Cerebellum (tissue), 4 donors: ENCODE measurements at places on chromosomes 1 and 21. TPM values are rescaled to one million over a fixed set of nuclear protein-coding genes. Genes with fewer than 3 reads are reported as not detected.
A peak's percentile ranks its signal among the peaks of the same experiment; 100 is the strongest.

Gene AADACL3
- not detected for total RNA-seq

Gene ERMAP
- 3.0 TPM for total RNA-seq

Gene DCST2
- not detected for total RNA-seq

DNA sequence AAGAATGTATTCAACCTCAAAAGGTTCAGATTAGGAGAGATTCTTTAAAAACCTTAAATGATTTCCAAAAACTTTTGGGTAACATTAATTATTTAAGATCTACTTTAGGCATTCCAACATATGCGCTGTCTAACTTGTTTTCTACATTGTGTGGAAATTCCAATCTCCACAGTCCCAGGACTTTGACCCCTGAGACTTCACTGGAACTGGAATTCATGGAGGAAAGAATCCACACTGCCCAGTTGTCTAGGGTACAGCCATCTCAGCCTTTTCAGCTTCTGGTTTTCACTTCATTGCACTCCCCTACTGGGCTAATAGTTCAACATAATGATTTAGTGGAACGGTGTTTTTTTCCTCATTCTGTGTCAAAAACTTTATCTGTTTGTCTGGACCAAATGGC is 161.5 kb downstream of the IER5 start:
- no peak for DNase-seq

GRCh38 chr1:228226956-228227791 is 19.3 kb downstream of the OBSCN start:
- no peak for DNase-seq

GRCh38 chr1:93827633-93828366 is 51.2 kb downstream of the DNTTIP2 start:
- DNase-seq: no peak

DNA sequence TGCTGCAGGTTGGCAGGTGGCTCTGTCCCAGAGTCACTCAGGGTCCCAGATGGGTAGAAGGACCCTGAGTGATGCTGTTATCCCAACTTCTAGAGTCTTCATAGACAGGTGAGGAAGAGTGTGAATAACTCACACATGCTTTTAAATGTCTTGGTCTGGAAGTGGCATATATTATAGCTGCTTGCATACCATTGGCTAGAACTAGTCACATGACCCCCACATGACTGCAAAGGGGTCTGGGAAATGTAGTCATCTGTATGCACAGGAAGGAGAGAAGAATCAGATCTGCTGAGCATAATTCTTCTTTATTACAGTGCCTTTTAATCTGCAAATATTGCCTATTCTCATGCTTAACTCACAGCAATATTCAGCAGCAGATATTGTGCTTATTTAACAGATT is 28.2 kb upstream of the KLHDC7A start:
- DNase-seq: peak; percentile 17

DNA sequence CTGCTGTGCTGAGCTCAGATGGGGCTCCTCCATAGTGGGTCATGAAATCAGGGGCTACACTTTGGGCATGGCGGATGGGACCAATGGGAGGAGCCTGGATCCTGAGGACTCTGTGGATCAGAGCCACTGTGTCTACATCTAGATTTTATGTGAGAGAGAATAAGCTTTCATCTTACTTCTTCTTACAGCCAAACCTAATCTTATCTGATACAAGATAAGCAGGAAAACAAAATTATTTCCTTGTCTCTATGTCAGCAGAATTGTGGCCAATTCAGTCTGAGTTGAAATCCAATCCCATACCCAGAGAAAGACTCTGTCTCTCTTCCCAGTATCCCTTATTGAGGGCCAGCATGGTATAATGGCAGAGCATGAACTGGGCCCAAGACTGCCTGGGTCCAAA is 56.2 kb downstream of the KIF14 start:
- no peak for DNase-seq

GRCh38 chr1:220011620-220012019 is 34.7 kb downstream of the EPRS1 start:
- DNase-seq: no peak

DNA sequence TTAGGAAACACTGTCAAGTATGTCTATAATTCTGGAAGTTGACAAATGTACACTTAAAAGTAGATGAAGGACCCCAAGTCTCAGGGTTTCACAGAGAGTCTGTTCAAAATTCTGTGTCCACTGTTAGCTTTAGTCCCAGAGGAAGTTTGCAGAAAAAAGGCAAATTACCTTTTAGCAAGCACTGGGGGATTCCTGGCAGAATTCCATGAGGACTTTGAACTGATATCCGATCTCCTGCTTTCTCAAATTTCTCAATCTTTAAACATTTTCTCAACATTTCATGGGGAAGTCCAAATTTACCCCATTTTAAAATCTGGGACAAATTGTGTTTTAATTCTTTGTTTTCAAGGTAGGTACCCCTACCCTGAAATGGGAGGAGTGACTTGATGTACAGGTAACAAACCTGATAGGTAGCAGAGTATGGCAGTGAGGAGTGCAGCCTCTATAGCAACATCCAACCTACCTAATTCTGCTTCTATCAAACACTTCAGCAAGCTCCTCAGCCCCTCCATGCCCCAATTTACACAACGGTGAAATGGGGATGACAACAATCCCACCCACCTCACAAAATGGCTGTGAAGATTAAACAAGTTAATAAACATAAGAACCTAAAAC is 344.9 kb downstream of the OMA1 start:
- DNase-seq: no peak
